ENCODE measurements at places on chromosomes 2 and 18. TPM values are rescaled to one million over a fixed set of nuclear protein-coding genes. Genes with fewer than 3 reads are reported as not detected.

The GRP gene
- not detected for polyA plus RNA-seq

The SPOPL gene
- polyA plus RNA-seq: 7.2 TPM

The HOXD3 gene
- polyA plus RNA-seq: 0.36 TPM

The LANCL1 gene
- 30.1 TPM for polyA plus RNA-seq

The CCDC74B gene
- 4.8 TPM for polyA plus RNA-seq

The AOX1 gene
- polyA plus RNA-seq: 5.4 TPM

The ABCB11 gene
- polyA plus RNA-seq: 0.03 TPM

The CNOT11 gene
- 35.8 TPM for polyA plus RNA-seq

The UBR3 gene
- 11.0 TPM for polyA plus RNA-seq

The ACTG2 gene
- 0.26 TPM for polyA plus RNA-seq

The ACVR1C gene
- polyA plus RNA-seq: not detected

The MALL gene
- 115 TPM for polyA plus RNA-seq

The CD28 gene
- polyA plus RNA-seq: not detected

The CIB4 gene
- 0.30 TPM for polyA plus RNA-seq

The MRPL44 gene
- 39.0 TPM for polyA plus RNA-seq

All from A549 (cell line).